ENCODE measurements at places on chromosomes 7 and 10. TPM values are rescaled to one million over a fixed set of nuclear protein-coding genes. Genes with fewer than 3 reads are reported as not detected.

The CYP26C1 gene
- total RNA-seq, result 0.23 TPM

The MORN4 gene
- 1.4 TPM for total RNA-seq

The ZDHHC6 gene
- total RNA-seq, result 28.7 TPM

The GIMAP2 gene
- total RNA-seq, result 24.7 TPM

The PTF1A gene
- not detected for total RNA-seq

DNA sequence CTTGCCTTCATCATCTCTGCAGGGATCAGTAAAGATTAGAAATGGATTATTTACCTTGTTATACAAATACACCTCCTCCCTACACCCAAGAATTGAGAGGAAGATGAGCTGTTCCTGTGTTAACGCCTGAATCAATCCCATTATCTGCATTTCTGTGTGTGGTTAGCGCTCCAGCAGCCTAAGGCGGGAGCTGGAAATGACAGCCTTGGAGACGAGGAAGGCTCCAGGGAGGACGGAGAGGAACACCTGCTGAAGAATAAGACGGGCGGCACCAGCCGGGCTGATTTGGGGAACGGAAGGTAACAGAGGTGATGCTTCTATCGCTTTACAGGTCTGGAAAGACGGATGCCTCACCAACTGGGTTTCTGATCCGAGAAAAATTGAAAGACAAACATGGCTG is 34.2 kb upstream of the DDC start:
- no peak for DNase-seq

GRCh38 chr10:124578231-124579010 is 116.8 kb downstream of the LHPP start:
- DNase-seq, result peak; percentile 64

- DNase-seq, result peak; percentile 78
Observed at GRCh38 chr7:73811760-73812168, 19.0 kb upstream of the CLDN4 start.

GRCh38 chr7:77837966-77838365 is 39.4 kb downstream of the PHTF2 start:
- no peak for DNase-seq

DNA sequence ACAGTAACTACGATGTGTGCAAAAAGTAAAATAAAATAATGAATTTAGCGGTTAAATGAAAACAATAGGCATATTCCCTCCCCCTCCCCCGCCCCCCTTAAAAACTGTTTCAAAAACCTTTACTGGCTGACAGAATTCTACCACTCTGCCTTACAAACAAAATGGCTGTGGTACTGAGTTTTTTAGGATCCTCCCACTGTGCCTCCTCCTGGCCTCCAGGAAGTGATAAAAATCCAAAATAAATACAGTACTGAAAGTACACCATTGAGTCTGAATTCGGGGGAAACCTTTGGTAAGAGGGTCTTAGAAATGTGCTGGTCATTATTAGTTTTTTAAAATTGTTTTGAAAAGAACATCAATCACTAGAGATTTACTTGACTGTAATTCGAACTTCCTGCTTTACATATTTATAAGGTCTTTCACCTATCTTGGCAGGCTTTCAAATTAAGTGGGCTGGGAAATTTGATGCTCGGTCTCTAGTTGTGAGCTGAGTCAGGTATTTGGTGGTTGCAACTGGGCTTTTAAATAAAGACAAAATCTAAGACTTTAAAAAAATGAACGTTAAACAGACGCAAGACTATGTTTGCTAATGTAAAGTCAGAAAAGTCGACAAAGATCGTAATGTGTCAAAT is 32.5 kb upstream of the EPC1 start:
- no peak for DNase-seq

GRCh38 chr7:47354831-47355541 is 226.9 kb downstream of the TNS3 start:
- no peak for DNase-seq

GRCh38 chr7:151592868-151593486 is 73.3 kb upstream of the RHEB start:
- no peak for DNase-seq
